ENCODE measurements at places on chromosomes 6 and 20.

DNA sequence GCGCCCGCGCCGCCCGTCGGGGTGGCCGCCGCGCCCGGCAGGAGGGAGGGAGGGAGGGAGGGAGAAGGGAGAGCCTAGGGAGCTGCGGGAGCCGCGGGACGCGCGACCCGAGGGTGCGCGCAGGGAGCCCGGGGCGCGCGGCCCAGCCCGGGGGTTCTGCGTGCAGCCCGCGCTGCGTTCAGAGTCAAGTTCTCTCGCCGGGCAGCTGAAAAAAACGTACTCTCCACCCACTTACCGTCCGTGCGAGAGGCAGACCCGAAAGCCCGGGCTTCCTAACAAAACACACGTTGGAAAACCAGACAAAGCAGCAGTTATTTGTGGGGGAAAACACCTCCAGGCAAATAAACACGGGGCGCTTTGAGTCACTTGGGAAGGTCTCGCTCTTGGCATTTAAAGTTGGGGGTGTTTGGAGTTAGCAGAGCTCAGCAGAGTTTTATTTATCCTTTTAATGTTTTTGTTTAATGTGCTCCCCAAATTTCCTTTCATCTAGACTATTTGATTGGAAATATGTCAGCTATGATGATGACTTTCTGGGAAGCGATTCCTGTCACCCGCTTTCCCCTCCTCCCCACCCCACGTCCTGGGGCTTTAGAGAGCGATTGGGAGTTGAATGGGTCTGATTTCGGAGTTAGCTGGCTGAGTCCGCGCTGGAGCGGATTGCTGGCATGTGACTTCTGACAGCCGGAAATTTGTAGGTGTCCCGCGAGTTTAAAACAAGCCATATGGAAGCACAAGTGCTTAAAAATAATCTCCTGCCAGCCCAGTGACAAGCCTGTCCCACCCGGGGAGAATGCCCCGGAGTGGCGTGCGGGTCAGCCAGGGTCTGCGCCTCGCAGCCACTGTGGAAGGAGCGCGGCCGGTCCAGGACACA is 1.1 kb downstream of the ESR1 start:
- no peak for DNase-seq

DNA sequence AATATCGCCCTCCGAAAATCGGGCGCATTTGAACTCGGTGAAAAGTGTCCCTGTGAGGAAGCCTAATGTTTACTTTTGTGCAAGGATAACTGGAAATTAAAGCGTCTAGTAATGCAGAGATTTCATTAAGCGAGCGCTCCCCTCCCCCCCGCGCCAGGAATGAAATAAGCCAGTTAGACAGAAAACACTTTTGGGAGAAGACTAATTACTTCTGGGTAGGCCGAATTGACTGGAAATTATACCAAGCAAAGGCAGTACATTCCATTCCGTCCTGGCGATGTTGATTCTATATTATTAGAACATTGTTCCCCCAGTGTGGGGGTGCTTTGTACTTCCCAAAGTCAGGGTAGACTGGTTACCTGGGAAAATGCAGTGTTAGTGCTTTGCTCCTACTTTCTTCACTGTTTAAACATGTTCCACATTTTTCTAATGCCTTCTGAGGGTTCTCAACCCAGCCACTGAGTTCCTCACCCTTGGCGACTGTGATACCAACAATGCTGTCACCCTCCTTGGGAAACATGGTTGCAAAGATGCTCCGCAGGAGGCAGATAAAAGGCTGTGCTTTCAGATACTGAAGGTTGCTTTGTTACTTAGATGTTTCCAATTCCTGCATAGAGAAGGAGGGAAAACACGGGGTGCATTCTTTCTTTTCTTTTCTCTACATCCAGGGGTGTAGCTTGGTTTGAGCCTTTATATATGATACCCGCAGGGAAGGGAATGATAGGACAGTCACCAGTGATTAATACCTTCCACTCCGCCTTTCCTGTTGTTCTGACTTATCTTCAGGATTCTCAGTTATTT is 2.6 kb downstream of the GJA1 start:
- no peak for DNase-seq

- no peak for DNase-seq
Observed at GRCh38 chr6:125798734-125799508, 8.2 kb downstream of the NCOA7 start.

- no peak for DNase-seq
Observed at GRCh38 chr6:157316871-157317814, 6.2 kb downstream of the TMEM242 start.

- peak; percentile 26 for DNase-seq
Observed at GRCh38 chr6:83057705-83058321, 7.8 kb downstream of the UBE3D start.

DNA sequence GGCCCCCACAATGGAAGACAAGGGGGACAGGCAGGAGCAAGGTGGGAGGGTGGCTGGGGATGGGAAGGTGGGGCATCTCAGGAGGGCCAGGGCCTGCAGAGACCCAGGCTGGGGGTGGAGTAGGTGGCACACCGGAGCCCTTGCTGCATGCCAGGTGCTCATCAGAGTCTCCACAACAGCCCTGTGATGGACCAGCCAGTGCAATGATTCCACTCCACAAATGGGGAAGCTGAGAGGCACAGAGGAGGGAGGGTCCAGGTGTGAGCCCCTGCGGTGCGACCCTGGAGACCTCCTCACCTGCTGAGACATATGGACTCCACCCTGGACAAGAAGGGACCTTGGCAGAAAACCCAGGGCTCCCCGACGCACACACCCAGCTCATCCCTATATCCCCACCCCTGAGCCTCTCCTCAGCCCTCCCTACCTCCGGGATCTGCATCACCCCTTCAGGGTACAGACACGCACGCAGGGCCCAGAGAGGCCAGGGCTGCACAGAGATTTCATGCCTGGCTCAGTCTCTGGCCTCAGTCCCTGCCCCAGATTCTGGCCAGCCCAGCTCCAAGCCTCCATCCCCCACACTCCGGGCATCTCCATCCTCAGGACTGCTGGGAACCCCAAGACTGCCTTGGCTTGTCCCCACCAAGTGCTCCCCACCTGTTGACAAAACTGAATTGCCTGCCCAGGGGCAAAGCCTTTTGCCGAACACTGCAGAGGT is 7.1 kb upstream of the GRM4 start:
- DNase-seq = no peak

DNA sequence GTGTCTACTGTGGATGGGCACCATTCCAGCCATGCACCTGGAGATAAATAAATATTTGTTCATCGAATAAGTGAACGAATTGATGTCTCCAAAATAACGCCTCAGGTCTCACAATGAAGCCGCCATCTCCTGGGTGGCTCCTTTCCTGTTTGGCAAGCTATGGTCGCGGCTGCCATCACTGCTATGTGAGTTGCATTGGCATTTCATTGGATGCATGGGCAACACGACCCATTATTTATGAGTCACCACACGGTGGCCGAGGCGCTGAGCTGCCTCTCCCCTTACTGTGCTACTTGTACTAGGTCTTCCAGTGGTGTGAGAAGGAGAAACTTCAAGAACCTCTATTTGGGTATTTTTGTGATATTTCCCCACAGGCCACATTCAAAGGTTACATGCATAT is 21.3 kb upstream of the PDE10A start:
- no peak for DNase-seq

GRCh38 chr6:170575250-170575649 is 9.2 kb downstream of the PDCD2 start:
- DNase-seq = no peak

GRCh38 chr20:11173916-11174315 is 500.1 kb upstream of the JAG1 start:
- DNase-seq = no peak

GRCh38 chr20:20710443-20711315 is 1.8 kb downstream of the RALGAPA2 start:
- DNase-seq = peak; percentile 48

DNA sequence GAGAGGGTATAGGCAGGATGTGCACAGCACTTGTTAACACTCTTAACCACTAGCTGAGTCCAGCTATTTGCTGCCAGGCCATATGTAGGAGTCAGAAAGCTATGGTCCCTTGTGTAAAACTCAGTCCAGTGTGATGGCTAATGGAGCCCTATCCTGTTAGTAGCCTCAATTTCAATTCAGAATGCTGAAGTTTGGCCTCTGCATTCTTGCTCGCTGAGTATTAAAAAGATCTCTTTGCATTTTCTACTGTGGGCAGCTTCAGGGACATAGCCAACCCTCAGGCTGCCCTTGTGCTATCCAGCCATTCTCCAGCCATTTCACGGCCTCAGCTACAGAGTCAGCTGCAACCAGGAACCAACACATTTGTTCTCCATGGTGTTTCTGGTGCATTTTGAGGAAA is 92.5 kb downstream of the SPTLC3 start:
- DNase-seq = no peak

- DNase-seq = no peak
Observed at GRCh38 chr20:11753155-11753554, 164.5 kb upstream of the BTBD3 start.

- no peak for DNase-seq
Observed at GRCh38 chr20:48620154-48620506, 207.7 kb downstream of the PREX1 start.

GRCh38 chr6:158609455-158610155 is 34.9 kb downstream of the DYNLT1 start:
- DNase-seq = no peak

DNA sequence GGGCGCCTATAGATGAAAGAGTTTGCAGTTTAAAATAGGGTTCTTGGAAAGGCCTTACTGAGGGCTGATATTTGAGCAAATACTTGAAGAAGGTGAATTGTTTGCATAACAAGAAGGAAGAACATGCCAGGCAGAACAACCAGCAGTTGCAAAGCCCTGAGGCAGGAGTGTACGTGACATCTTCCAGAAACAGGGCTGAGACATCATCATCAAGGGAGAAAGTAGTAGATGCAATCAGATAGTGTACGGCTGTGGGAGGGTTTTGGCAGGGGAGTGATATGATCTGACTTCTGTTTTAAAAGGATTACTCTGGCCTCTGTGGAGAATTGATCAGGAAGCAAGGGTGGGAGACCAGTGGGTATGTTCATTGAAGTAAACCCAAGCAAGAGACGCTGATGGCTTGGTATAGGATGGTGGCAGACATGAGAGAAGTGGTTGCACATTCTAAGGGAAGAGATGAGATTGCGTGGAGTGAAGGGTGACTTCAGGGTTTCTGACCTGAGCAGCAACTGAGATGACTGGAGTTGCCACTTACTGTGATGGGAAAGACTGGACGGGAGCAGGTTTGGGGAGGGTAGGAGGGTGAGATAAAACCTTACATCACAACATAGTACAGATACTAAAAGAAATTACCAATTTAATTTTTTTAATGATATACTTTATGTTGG is 28.8 kb downstream of the RIOK1 start:
- no peak for DNase-seq

DNA sequence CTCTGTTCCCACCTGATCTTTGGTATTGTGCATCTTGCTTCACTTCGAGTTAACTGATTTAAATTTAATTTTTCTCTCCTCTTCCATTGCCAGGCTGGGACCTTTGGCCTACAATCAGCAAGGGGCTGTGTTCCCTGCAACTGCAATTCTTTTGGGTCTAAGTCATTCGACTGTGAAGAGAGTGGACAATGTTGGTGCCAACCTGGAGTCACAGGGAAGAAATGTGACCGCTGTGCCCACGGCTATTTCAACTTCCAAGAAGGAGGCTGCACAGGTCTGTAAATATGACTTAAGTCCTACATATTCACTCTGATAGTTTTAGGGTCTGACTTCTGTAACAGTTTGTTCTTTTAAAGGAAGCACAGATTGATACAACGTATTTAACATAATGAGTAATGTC is 412.4 kb downstream of the ARHGAP18 start:
- no peak for DNase-seq

GRCh38 chr6:169975286-169975685 is 223.9 kb downstream of the ERMARD start:
- DNase-seq = no peak

GRCh38 chr6:166112580-166112979 is 55.1 kb downstream of the TBXT start:
- DNase-seq = no peak

GRCh38 chr6:135021310-135022049 is 33.1 kb downstream of the HBS1L start:
- DNase-seq = no peak

DNA sequence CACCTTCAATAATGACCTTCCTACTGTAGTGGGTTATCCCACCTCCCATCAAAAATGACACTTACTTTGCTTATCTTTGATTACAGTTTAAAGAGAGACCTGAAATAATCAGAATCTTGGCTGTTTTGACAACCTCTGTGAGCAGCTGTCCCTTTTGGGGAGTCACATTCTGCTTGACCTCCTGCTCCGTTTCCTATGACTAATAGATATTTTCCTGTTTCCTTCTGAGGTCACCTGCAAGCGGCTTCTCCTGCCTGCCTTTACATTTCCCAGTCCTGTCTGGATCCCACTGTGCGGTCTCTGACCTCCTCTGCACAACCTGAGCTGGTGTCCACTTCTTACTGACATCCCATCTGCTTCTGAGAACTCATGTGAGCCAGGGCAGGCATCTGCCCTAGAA is 54.2 kb downstream of the TRAM2 start:
- no peak for DNase-seq

GRCh38 chr6:44129841-44130322 is 2.5 kb downstream of the TMEM63B start:
- DNase-seq = no peak

DNA sequence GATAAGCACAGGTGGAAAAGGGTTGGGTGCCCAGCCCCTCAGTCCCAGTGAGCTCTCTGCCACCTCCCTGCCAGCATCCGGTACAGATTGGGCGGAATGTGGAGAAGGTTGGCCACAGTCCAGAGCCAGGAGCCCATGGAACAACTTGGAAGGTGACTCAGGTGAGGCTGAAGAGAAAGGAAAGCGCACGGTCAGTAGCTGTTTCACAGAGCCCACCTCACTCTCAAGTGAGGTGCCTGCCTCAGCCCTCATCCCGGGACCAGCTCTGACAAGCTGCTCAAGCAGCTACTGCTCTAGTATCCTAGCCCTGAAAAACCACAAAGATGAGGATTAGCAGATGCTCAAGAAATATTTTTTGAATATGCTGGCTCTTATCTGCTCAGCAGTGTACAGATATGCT is 1.1 kb upstream of the MMP24OS start:
- no peak for DNase-seq

- DNase-seq = no peak
Observed at GRCh38 chr6:9675122-9675521, 739.8 kb downstream of the TFAP2A start.

GRCh38 chr6:11083491-11083890 is 10.1 kb upstream of the SMIM13 start:
- no peak for DNase-seq

DNA sequence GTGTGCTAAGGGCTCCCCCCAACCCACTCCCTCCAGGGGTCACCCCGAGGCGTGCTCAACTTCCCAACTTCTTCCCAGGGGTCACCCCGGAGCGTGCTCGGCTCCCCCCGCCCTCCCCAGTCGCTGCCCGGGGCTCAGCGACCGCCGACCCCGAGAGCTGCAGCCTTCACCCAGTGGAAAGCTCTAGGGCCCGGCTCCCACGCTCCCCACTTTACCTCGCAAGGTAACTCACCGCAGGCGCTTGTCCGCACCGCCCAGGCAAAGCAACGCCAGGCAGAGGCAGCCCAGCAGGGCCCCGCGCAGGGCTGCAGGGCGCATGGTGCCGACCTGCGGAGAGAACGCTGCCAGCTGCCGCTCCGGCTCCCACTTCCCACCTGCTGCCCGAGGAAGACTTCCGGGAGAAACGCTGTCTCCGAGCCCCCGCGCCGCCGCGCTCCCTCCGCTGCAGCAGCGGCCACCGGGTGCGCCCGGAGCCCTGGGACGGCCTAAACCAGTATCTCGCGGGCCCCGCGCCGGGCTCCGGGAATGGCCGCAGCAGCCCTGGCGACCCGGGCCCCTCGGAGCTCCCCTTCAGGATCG is 396 bp downstream of the RNASET2 start:
- DNase-seq = peak; percentile 20

All from CD4-positive, alpha-beta T cell treated with Interleukin-2 at 100 ng/mL for 4 hours (primary cell).